ENCODE measurements at places on chromosomes 2 and 18.

DNA sequence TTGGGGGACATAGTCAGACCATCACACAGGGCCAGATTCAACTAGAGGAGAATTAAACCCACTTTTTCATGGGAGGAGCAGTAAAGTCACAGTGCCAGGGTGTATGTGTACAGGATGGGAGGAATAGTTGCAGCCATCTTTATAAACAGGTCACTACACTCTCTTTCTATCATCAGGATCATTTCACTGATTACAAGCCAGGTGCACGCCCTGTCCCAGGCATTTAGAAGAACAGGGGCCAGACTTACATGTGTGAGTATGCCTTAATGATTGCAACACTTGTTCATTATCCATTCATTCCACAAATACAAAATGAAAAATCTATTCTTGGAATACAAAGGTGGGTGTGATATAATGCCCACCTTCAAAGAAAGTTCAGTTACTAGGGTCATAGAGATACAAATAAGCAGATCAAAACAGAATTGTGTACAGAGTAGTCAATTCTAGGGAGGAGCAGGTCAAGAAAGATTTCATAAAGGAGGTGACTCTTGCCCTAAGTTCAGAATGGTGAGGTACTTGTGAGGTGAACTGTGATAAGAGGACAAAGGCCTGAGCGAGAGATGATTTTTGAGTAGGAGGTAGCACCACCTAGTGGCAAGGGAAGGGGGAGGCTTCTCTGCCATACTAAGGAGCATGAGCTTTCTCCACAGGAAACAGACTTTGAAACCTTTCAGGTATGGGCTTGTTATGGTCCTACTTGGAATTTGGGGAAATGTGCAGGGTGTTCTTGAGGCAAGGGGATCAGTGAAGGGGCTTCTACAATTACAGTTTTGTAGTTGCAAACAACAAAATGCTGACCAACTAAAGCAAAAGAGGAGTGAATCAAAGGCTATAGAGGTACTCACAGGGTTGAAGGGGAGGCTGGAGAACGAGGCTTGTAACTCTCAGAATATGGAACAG, 156.3 kb downstream of the SUCLG1 start:
- peak; percentile 4 for DNase-seq

DNA sequence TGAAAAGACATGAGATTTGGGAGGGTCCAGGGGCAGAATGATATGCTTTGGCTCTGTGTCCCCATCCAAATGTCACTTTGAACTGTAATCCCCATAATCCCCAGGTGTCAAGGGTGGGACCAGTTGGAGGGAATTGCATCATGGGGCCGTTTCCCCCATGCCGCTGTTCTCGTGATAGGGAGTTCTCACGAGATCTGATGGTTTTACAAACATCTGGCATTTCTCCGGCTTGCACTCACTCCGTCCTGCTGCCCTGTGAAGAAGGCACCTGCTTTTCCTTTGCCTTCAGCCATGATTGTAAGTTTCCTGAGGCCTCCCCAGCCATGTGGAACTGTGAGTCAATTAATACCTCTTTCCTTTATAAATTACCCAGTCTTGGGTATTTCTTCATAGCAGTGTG, 51.4 kb downstream of the LPIN1 start:
- DNase-seq = no peak

GRCh38 chr18:5890331-5891183, 4.8 kb downstream of the TMEM200C start:
- no peak for DNase-seq

GRCh38 chr2:144950899-144951560, 431.1 kb upstream of the ZEB2 start:
- DNase-seq = no peak

- DNase-seq = no peak
Observed at GRCh38 chr2:167140767-167141166, 252.5 kb downstream of the XIRP2 start.

GRCh38 chr2:42721898-42722297, 42.0 kb downstream of the OXER1 start:
- DNase-seq = no peak

DNA sequence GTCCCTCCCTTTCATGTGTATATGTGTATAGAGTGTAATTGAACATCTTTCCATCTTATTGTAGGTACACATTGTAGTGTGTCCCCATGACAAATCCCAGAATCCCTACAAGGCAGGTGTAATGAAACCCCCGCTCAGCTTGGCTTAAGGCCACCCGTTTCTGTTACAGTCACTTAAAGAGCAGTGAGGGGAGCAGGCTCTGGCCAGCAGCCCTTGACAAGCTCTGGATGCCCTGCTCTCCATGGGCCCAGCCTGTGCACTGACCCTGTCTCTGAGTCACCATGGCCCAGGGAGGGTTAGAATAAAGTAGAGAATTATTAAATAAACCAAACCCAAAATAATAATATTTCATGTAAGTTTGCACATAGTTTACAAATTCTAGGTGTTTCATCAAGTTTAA, 17.2 kb upstream of the MAL start:
- DNase-seq = no peak

GRCh38 chr18:63138436-63139340, 180.9 kb downstream of the BCL2 start:
- DNase-seq = no peak

DNA sequence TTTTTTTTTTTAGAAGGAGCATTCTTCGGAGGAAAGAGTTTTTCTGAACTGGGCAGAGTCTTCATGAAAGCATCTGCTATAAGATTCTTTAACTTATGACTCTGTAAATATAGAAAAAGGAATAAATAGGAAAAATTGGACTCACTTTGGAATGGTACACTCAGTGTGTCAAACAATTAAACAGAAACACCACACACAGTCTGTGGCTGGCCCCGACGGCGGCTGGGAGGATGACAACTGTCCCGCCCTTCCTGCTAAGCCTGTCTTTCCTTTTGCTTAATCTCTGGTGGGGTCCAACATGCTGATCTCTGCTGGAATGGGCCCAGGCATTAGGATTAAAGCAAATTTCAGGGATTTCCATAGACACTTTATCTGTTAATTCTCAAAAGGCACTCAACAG, 12.5 kb upstream of the RAB31 start:
- DNase-seq = no peak

GRCh38 chr18:23105581-23106219, 29.6 kb upstream of the CABLES1 start:
- DNase-seq = no peak

DNA sequence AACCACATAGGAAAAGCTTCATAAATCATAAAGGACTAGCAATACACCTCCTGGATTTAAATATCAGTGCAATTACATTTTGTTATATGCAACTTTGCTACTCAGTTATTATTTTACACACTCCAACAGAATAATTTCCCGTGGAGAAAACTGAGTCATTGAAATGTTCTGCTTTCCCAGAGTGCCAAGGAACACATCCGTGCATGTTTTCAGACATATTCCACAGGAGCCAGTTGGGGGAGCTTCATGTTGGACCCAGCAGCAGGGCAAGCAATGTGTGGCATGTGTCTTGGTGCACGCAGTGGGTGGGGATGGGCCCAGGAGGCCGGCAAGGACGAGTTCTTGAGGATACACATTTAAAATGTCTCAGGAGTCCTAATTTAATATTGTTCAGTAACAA, 14.4 kb upstream of the SMIM21 start:
- DNase-seq = no peak

- DNase-seq = no peak
Observed at GRCh38 chr2:96848264-96848663, 4.4 kb upstream of the ANKRD23 start.

DNA sequence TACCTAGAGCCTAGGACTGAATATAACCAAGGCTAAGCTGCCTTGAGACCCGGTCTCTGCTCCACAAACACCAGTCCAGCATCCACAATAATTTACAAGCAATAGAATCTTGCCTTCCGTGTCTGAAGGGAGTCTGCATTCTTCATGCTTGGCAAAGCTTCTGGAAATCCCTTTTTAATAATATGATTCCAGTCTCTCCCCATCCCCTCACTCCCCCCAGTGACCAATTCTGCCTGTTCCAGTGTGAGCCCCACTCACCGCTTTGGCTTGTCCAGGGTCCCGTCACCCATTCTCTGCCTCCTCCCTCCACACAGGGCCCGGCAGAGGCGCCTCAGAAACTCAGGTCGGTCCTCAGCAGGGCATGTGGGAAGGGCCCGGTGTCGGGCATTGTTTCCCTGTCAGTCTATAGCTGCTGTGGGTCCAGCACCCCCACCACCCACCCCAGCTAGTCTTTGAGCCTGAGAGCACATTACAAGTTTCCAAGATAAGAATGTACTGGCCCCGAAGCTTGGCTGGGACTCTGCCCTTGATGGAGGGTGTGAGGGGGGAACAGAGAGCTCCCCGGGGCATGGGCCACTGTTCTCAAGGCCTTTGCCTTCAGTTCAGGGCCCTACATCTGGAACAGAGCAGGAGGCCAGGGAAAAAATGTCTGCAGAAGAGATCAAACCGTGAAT, 129.7 kb upstream of the MYCN start:
- no peak for DNase-seq

DNA sequence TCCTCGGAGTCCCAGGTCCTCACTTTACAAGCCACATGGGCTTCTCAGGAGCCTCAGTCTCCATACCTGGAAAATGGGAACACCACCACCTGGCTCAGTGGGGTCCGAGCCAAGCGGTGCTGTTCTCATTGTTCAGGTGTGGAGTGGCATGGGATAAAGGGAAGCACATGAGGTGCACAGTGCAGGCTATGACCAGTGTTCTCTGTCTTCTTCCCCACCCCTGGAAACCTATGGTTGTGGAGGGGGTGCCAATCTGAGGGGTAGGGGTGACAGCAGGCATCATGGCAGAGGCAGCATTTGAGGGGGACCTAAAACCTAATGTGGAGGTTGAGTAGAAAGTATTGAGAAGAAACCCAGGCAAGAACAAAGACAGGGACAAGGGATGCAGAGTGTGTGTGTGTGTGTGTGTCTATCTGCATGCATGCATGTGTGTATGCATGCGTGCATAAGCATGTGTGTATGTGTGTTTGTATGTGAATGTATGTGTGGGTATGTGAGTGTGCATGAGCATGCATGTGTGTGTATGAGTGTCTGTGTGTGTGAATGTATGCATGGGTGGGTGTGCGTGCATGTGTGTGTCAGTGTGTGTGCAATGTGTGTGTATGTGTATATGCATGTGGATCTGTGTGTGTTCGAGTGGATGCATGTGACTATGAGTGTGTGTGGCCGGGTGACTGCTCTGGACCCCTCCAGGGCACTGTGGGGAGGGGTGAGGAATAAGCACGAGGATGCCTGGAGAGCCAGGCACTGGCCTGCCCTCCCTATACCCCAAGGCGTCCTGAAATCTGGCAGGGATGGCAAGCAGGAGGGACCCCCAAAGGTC, 4.0 kb downstream of the KIF1A start:
- no peak for DNase-seq

DNA sequence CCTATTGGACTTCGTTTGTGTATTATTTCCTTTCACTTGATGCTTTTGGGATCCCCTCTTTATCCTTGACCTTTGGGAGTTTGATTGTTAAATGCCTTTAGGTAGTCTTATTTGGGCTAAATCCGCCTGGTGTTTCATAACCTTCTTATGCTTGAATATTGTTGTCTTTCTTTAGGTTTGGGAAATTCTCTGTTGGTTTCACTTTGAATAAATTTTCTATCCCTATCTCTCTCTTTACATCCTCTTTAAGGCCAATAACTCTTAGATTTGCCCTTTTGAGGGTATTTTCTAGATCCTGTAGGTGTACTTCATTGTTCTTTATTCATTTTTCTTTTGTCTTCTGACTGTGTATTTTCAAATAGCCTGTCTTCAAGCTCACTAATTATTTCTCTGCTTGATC, 354.7 kb downstream of the PARD3B start:
- DNase-seq = no peak

- DNase-seq = no peak
Observed at GRCh38 chr18:72868585-72869225, 918 bp upstream of the NETO1 start.

GRCh38 chr2:147679955-147680531, 164.8 kb upstream of the ACVR2A start:
- no peak for DNase-seq

DNA sequence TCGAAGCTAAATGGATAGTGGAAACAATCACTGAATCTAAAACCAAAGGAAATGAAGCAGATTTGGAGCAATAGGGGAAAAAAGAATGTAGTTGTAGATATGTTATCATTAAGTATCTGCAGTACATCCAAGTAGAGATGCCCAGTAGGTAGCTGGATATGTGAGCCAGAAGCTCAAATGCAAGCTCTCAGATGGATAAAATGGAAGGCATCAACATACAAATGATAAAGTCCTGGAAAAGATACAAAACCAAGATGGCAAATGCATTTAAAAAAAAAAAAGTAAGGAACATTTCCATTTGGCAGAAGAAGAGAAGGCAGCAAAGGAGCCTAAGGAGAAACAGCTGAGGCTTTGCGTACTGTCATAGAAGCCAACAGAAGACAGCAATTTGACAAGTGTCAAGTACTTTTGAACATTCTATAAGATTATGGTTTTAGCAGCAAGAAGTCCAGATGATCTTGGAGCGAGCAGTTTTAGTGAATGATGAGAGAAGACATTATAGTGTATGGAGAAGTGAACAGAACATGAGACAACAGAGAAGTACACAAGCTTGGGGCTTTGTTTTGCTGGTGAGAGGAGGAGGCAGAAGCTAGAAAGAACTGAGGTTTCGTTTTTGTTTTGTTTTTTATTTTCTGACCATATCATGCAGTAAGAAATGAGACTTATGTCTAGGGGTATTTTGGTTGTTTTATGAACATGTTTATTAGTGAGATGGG, 18.3 kb downstream of the ROCK2 start:
- DNase-seq = no peak

DNA sequence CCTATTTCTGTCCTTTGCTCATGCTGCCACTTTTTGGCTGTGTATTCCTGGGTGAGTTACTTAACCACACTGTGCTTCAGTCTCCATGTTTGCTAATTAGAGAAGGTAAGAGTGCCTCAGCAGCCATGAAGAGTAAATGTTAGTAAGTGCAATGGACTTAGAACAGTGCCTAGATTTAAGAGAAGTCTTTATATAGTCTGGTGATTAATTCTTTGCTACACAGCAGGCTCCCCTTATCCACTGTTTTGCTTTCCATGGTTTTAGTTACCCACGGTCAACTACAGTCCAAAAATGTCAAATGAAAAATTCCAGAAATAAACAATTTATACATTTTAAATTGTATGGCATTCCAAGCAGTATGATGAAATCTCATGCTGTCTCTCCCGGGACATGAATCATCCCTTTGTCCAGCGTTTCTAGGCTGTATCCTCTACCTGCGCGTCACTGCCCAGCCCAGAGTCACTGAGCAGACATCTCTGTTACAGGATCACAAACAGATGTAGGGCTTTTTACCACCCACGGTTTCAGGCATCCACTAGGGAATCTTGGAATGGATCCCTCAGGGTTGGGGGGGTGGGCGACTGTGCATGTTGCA, 91.0 kb downstream of the CTIF start:
- no peak for DNase-seq

GRCh38 chr2:45964223-45964841, 312.9 kb downstream of the PRKCE start:
- DNase-seq = no peak

All from hypothalamus (tissue), 51 donors.